Suppressor macrophage (primary cell): ENCODE measurements at places on chromosomes 1 and 21.
A peak's percentile ranks its signal among the peaks of the same experiment; 100 is the strongest.

DNA sequence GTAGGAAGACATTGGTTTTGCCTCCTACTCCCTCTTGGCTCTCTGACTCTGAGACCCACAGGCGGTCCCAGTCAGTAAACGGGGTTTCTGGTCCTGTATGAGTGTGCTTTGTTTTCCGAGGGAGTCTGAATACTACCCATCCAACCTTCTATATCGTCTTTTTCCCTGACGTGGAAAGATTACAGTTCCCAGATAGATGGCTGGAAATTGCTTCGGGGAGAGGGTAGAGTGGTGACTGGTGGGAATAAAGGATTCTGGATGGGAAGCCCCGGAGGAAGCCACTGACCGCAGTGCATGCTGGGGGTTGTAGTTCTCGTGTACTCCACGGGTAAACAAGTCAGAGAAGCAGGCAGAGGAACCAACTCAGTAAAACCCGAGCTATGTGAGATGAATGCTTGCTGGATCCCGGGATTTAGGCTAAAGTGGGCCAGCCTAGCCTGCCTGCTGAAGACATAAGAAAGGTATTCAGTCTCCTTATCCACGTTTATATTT, 66.2 kb upstream of the IRF2BP2 start:
- peak; percentile 83 for DNase-seq

DNA sequence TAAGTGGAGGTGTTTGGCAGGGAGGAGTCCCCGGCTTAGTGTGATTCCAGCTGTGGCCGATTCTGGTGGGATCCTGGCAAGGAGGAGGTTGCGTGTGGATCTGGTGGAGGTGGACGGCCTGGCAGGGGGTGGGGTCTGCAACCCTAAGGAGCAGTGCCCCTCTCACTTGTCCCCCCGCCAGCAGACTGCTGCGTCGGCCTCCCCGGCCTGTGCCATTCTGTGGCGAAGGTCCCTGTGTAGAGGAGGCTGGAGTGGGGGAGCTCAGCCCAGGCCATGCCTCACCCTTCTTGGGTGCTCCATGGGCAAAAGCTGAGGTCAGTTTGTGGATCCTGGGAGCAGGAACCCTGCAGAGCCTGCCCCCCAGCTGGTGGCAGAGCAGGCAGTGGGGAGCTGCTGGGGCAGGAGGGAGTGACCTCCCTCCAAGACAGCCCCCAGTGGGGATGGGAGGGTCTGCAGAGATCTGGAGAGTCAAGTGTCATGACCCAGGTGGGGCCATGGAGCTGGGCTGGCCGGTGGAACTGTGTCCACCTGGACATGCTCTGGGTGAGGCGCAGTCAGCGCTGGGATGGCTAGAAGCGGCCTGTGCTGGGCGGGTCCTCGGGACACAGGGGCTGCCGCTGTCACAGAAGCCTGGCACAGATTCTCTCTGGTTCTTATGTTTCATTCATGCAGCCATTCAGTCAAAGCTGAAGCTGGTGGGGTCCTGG, 5.3 kb downstream of the MIB2 start:
- DNase-seq, result no peak

GRCh38 chr1:20325844-20326420, 35.3 kb downstream of the VWA5B1 start:
- DNase-seq, result no peak

DNA sequence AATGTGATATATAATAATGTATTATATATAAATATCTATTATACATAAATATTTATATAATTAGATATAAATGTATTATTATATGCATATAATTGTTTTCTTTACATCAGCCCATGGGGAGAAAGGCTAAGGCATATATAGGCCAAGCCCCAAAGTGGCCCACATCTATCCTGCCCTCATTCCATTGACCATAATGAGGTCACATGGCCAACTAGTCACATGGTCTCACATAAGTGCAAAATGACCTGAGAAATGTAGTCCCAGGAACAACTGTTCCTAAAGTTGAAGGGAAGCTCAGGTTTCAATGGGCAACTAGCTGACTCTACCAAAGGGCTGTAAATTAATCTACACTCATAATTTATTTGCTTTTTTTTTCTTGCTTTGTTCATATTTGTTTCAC, 14.5 kb upstream of the CCDC185 start:
- DNase-seq, result no peak

DNA sequence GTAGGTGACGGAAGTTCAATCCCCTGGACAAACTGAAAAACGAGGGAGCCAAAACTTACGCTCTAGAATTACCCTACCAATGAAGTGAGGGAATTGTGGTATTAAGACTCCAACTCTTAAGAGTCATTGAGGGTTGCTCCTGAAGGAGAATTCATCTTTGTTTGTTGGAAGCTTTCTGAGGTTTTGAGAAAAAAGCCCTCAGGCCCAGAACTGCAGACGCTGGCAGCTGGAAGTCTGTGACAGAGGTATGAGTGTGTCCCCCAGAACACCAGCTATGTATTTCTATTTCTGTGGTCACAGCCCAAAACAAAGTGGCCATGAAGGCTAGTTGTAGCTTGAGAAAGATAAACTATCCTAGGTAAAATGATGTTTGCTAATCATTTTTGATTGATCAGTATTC, 438.8 kb upstream of the B3GALT2 start:
- no peak for DNase-seq

GRCh38 chr1:20233866-20234265, 47.5 kb upstream of the PLA2G2C start:
- no peak for DNase-seq

DNA sequence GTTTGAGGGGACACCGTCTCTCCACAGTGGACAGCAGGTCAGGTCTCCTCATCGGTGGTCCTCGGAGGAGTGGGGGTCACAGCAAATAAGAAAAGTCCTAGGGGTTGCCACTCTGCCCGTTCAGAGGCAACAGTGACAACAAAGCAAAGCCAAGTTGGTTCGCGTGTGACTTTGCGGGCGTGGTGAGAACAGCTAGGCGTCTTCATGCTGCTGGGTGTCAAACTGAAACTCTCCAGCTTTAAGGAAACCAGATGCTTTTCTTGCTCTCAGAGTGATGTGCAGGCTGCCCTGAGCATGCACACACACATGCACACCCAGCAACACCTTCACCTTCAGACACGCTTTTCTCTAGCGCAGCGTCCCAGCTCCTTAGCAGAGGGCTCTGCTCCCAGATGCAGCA, 70.1 kb upstream of the ARHGEF16 start:
- no peak for DNase-seq

- DNase-seq, result no peak
Measured at GRCh38 chr1:15690317-15690716, 6.2 kb downstream of the PLEKHM2 start.

- no peak for DNase-seq
Measured at GRCh38 chr21:46081862-46082712, 15.8 kb upstream of the COL6A2 start.

GRCh38 chr1:118954301-118954905, 33.7 kb downstream of the TBX15 start:
- DNase-seq, result no peak

DNA sequence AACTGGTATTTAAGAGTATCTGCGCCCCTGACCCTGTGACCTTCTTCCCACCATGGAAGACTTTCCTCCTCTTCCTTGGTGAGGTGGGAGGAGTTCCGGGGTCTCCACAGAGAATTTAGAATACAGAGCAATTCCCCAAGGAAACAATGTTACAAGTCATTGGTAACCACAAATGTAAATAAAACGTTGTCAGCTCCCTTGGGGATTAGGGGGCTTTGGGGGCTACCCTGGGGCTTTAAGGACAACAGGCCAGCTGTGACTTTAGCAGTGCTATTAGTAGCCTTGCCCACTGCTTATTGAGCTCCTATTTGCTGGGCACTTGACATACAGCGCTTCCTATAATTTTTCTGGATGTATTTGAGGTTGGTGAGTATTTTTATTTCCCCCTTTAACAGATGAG, 69.0 kb downstream of the IGSF21 start:
- no peak for DNase-seq

DNA sequence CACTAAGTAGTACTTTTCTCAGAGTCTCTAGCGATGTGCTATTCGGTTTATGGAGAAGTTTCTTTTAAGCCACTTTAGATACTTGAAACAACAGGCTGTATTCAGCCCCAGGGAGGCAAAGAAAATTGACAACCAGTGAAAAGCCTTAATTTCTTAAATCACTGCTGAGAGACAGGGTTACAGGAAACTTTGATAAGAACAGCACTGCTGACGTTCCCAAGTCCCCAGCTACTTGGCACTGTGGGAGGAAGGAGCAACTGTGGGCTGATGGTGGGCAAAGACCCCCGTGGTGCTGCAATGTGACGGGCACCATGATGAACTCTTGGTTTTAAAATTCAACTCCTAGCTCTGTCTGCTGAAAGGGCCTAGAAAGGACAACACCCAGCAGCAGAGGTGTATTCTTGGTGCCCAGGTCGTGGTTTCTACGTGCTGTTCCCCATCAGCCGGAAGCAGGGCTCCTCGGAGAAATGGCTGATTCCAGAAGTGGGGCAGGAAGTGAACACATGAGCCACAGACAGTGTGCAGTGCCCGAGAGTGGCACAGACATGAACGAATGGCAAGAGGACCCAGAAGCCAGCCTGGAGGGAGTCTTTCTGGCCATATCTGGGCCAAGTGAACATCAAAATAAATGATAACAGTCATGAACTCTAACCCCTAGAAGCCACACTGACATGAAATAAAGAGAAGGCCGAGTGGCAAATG, 5.3 kb downstream of the PTTG1IP start:
- DNase-seq, result peak; percentile 57
